GM03348 (cell line): ENCODE measurements at places on chromosomes 1 and 21.

- DNase-seq = peak; percentile 53
Observed at GRCh38 chr1:63635681-63636080, 42.5 kb downstream of the PGM1 start.

GRCh38 chr21:15849927-15850326 is 120.1 kb downstream of the USP25 start:
- no peak for DNase-seq

GRCh38 chr1:3842912-3843311 is 14.1 kb downstream of the CEP104 start:
- DNase-seq = no peak

- DNase-seq = no peak
Observed at GRCh38 chr1:31733389-31734219, 29.8 kb upstream of the COL16A1 start.

DNA sequence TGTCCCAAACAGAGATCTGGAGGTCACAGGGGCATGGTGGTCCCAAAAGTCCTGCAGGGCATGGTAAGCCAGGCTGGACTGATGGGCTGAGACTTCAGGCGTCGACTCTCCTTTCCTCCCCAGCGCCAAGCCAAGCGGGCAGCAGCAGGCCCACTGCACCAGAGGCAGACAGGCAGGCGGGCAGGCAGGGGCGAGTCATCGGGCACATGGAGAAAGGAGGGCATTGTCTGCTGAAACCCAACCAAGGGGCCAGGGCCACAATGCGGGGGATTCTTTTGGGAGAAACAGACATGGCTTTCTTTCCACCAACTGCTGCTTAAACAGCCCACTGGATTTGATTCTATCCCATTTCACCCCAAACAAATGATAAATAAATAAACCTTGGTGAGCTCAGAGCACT is 46.2 kb downstream of the TRABD2B start:
- no peak for DNase-seq

DNA sequence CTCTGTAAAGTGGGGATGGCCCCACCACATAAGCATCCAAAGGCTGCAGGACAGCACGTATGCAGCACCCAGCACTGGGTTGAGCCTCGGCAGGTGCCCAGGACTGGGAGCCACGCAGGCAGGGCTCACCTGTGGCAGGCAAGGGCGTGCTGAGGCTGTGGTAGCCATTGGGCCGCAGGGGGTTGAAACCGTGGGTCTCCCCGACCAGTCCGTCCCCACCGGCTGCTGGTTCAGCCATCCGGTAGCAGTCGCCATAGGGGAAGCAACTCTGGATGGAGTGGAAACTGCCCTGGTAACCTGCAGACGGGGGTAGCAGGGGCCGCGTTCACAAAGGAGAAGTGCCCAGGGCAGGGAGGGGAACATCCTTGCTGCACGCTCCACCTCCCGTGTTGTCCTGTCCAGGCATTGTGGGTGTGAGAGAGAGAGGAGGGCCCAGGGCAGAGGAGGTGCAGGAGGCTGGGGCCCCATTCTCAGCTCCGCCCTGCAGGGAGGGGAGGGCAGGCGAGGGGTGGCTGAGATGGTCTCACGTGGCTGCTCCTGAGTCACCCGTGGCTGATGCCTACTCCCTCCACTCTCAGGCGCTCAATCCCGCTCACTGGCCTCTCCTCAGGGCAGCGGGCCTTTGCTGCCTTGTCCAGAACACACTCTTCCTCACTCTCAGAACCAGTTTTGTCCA is 49.9 kb downstream of the DMRTB1 start:
- DNase-seq = no peak

GRCh38 chr1:161994175-161994668 is 29.4 kb downstream of the OLFML2B start:
- peak; percentile 61 for DNase-seq
